Stimulated activated CD4-positive, alpha-beta T cell treated with anti-CD3 and anti-CD28 coated beads, Interleukin-12 subunit alpha, Interleukin-12 subunit beta, amount 100 ng/mL, for 48 hours (primary cell): ENCODE measurements at places on chromosomes 2 and 18.

DNA sequence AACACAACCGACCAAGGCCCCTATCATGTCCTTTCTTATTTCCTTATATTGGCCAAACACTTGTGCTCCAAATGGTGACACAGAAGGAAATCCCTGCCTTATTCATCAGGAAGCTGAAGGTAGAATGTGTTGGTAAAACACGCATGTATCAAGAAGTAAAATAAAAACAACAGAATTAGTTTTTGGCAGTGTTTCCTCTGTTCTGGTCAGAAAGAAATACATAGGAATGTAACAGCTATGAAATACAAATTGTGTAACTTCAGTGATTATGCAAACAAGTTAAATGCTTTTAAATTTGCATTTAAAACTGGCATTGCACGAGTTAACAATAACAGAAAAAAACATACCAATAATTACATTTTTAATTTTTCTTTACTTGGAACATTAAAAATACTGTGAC, 19.3 kb downstream of the ST6GAL2 start:
- no peak for DNase-seq

DNA sequence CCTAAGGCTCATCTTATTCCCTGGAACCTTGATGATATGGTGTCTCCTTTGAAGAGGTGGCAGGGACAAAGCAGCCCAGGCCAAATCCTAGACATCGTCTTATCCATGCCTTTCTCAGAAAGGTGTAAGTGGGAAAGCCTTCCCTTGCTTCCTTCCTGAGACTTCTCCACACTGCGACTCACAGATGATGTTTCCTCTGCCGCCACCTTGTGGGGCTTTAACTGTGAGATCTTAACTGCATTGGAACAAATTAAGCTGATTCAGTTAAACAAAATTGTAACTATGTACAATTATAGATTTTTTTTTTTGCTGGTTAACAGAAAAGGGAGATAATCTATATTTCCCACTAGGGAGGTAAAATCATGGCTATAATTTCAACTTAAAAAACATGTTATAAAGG, 10.0 kb upstream of the GCA start:
- DNase-seq = no peak

- DNase-seq = no peak
Observed at GRCh38 chr2:20224164-20224715, 690 bp downstream of the SDC1 start.

DNA sequence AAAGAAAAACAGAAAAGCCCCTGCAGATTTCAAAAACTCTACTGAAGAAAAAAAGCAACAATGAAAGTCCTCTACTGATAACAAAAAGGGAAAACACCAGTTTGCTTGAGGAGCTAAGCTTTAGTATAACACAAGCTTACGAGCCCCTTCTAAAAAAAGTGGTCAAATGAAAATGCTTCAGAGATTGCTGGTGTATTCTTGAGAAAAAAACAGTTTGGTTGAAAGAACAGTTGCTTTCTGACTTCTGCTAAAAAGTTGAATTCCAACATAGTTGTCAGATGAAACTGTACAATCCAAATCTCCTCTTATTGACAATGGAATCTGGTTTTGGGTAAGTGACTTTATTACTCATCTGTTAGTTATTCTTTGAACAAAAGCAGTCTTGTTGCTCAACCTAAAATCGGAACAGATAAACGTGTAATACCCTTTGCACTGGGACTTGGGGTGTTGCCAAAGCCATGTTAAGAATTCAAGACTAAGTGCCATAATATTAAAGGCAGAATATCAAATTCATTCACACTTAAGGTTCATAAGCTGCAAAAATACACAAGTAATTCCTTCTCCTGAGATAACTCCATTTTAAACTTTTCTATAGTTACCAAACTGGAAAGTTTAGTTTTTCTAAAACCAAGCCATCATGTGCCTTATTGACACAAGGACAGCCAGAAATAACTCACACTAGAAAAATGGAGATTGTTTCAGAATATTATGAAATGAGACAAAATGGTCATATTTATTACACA, 45.3 kb upstream of the SPAG16 start:
- no peak for DNase-seq

DNA sequence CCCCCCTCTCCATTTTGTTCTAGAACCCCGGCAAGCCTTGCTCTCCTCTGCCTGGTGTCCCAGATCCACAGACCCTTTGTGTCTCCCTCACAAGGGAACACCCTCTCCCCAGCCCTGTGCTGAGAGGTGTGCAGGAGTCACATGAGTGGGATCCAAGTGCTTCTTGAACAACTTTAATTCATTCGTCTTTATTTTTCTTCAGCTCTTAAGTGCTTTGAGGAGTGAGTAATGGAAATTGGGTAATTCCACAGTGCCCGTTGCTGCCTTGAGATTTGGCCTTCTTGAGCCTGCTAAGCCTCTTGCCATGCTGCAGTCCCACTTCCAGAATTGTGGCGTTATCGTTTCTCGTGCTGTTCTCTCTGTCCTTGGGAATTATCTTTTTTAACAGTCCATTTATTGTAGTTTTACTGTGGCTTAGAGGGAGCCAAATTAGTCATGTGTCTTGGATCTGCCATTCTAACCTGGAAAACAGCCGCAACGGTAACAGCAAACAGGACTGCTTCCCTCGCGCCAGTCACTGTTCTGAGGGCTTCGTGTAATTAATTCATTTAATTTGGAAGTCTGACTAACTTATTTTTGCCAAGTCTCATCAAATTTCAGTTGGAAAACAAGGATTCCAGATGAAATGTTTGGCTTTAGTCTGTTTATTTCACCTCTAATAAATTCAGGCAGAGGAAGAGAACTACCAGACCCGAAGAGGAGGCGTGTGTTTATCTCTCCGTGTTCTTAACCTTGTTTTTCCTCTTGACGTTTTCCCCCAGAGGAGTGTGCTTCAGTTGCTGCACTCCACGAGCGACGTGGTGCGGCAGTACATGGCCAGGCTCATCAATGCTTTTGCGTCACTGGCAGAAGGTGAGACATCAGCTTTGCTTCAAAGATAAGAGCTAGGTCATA, 72.0 kb downstream of the ARMC9 start:
- DNase-seq = no peak

DNA sequence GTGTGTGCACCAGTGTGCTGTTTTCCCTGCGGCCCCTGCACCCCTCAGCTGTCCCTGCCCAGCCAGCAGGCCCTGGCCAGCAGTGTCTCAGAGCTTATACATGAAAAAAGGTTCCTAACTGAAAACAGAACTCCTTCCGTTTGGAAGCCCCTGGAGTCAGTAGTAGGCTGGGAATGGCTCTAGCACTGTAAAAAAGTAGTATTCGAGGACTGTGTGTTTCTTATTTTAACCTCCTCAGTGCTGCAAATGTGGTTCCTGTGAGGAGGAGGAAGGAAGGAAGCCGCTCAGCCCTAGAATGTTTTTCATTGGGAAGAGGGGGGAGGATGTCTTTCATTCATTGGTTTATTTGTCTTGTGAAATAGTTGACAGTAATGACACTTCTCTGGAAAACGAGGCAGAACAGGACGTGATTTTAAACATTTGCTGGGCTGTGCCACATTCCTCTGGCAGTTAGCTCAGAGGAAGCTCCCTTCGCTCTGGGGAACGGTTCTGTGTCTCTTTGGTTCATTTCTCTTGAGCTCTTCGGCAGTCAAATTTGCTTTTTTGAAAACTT, 103.5 kb downstream of the SPTBN1 start:
- DNase-seq = no peak

GRCh38 chr2:144233733-144234541, 286.0 kb downstream of the ZEB2 start:
- no peak for DNase-seq

DNA sequence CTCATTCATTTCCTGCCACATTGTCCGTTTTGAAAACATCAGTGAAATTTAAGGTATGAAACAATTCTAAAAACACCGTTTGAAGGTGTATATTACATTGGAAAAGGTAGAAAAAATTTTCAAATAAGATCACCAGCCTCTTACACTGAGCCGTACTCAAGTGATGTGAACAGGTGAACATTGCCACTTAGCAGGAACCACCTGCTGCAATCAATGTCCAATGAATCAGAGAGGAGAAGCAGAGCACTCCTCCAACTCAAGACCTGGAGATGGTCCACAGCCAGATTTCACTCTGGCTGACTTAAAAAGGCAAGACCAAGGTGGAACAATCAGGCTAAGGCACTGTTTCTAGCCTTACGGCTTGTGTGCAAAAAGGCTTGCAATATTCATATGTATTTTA, 110.3 kb upstream of the TTN start:
- DNase-seq = no peak

- no peak for DNase-seq
Observed at GRCh38 chr18:65409261-65409660, 341.6 kb upstream of the CDH7 start.

GRCh38 chr2:141899740-141900139, 231.1 kb downstream of the LRP1B start:
- no peak for DNase-seq

DNA sequence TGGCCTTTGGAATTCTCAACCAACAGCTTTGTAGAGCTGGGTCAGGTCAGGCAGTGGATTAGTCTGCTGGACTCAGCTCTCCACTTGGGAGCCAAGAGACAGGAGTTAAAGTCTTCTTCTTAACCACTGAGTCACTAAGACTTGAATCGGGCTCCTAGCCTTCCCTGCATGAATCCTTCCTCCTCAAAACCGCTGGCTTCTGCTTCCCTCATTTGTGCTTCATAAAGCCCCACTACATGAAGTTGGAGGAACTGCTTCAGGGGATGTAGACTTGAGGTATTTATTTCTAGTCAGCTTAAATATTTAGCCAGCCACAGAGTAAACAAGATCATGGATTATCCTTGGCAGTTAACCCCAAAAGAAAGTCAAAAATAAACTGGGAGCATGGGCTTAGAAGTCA, 536.3 kb upstream of the TNP1 start:
- no peak for DNase-seq

GRCh38 chr18:8279346-8279745, 329.9 kb upstream of the RAB12 start:
- DNase-seq = no peak

- DNase-seq = no peak
Observed at GRCh38 chr2:128727404-128727803, 408.7 kb upstream of the HS6ST1 start.

DNA sequence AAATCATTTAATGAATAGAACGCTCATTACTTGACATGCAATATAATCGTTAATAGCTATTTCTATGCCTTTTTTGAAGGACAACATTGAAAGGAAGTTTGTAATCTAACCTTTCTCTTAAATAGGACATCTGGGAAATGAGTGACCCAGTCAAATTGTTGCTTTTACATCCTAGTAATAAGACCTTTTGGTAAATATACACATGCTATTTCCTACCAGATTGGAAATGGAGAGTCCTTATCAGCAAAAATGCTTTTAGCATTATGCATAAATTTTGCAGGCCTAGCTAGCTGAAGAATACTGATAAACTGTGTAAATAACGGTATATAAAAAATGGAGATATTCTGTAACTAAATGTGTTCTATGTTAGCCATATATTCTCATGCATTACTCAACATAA, 567.3 kb upstream of the DSEL start:
- DNase-seq = no peak

GRCh38 chr2:177900082-177900481, 172.5 kb downstream of the PDE11A start:
- no peak for DNase-seq

- no peak for DNase-seq
Observed at GRCh38 chr2:127778850-127779249, 32.1 kb downstream of the WDR33 start.

GRCh38 chr18:48662011-48662661, 123.3 kb downstream of the CTIF start:
- no peak for DNase-seq

GRCh38 chr2:143934626-143935481, 585.1 kb downstream of the ZEB2 start:
- no peak for DNase-seq

DNA sequence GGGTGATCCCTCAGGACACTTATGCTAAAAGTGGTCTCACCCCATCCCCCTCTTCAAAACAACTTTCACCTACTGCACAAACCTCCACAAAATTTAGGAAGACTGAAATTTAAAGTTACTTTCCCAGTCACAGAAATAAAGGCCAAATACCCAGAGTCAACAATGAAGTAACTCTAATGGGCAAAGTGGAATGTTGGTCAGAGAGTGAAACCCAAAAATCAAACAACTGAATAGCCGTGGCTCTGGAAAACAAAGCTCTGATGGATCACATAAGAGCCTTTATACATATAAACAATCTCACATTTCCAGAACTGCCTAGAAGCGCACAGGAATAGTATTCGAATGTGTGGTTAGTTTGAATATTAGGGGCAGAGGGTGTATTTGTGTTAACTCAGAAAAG, 4.7 kb downstream of the ACVR1 start:
- DNase-seq = no peak

DNA sequence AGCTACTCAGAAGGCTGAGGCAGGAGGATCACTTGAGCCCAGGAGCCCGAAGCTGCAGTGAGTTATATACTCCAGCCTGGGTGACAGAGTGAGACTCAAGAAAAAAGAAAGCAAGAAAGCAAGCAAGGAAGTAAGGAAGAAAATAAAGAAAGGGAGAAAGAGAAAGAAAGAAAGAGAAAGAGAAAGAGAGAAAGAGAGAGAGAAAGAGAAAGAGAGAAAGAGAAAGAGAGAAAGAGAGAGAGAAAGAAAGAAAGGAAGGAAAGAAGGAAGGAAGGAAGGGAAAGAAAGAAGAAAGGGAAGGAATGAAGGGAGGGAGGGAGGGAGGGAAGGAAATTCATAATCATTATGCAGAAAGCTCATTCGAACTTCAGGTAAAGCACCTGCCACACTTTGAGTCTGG, 33.9 kb downstream of the KIF3C start:
- DNase-seq = no peak

GRCh38 chr2:71618327-71619113, 165.2 kb downstream of the DYSF start:
- no peak for DNase-seq

DNA sequence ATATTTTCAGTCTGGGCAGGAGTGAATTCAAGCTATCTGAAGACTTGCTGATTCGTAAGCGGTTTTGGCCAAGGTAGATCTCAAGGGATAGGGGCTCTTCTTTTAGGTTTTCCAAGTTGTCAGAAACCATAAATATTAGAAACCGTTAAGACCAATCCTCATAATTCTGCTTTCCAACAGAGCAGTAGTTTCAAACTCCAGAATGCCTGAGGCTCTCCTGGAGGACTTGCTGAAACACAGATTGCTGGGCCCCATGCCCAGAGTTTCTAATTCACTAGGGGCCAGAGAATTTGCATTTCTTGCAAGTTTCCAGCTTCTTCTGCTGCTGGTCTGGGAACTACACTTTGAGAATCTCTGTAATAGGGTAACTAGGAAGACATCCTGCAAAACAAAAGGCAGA, 1855.7 kb upstream of the CELF4 start:
- no peak for DNase-seq

DNA sequence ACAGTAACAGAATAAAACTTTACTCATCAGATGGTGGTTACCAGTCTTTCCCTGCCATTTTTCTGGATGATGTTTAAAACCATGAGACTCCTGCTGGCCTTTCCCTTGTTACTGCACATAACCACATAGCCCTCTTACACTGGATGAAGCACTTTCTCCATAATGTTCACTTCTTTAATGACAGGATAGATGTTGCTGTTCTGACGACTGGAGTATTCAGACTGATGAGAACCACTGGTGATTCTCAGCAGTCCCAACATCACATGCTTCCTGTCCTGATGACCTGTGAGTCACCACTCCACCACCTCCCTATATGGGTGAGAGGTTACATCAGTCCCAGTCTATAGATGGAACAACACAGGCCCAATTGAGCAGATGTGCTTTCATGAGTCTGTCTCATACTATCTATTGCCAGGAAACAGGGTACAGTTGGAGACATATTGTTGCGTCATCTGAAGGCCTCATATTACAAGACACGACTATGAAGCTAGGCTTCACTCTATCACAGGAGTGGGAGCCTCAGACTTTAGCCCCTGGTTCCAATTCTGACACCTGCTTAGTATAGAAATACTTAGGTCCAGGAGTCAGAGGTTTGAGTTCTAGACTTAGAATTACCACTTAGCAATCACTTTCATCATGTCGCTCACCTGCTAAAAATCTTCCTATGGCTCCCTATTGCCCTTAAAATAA, 145.7 kb upstream of the KLF7 start:
- peak; percentile 33 for DNase-seq
